NCI-H1417 (cell line): ENCODE measurements at places on chromosomes 7 and 10.

GRCh38 chr10:85047170-85047834 lies 718.9 kb downstream of the CCSER2 start:
- DNase-seq: no peak

DNA sequence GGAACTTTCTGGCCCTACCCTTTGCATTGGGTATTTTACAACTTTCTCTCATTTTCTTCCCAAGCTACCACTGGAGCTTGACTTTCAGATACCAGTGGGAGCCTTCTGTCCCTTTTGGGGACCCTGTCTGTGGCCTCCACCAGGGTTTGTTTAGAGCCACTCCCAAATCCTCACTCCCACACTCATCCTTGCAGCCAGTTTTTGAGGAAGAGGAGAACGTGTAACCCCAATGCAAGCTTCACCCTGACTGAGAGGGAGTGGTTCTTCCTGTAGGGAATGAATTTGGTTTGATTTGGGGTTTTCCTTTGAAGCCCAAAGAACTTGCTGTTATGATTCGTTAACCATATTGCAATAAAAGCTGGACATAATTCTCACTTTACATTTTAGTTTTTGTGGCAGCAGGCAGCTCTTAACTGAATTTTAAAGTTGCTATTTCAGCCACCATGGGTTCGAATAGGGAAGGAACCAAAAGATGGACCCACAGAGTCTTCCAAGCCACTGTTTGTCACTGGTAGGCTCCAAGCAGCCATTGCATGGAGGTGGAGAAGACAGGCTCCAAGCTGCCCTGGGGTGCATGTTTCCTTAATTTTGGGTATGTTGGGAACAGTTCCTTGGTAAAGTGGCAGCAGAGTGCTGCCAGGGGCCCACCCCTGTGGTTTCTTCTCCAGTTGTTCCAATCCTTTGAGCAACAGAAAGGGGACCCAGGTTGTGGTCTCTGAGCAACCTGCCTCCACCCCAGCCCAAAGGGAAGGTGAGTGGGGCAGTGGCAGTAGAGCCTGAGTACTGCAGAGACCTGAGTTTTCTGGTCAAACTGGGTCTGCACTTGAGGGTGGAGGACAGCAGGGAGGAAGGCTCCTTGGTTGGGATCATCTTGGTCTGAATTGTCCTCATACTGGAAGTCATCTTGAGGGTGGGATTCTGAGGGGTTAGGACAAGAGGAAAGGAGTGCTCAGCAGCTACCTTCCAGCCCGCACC lies 5.1 kb downstream of the EVX1 start:
- DNase-seq: no peak

GRCh38 chr10:101305320-101306241 lies 48.4 kb upstream of the BTRC start:
- DNase-seq: no peak

DNA sequence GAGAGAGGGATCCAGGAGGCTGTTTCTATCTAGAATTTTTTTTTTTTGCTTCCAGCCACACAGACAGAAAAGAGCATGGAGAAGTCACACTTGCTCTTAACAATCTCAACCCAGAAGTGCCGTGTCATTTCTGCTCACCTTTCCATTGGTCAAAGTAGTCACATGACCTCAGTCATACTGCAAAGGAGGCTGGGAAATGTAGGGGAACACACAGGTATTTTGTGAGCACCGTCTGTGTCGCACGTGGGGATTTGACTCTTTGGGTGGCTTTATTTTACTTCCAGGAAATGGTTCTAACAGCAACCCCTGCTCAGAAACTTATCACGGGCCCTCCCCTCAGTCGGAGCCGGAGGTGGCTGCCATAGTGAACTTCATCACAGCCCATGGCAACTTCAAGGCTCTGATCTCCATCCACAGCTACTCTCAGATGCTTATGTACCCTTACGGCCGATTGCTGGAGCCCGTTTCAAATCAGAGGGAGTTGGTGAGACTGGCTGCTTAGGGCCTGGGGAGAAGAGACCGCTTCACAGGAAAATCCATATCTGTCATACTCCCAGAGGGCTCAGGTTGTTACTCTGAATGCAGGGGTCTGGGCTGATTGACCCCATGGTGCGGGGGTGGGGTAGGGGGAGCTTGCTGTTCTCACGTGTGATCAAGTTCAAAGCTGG lies 13.1 kb upstream of the CPA1 start:
- no peak for DNase-seq

GRCh38 chr7:19814776-19815175 lies 41.4 kb upstream of the TMEM196 start:
- DNase-seq: no peak

DNA sequence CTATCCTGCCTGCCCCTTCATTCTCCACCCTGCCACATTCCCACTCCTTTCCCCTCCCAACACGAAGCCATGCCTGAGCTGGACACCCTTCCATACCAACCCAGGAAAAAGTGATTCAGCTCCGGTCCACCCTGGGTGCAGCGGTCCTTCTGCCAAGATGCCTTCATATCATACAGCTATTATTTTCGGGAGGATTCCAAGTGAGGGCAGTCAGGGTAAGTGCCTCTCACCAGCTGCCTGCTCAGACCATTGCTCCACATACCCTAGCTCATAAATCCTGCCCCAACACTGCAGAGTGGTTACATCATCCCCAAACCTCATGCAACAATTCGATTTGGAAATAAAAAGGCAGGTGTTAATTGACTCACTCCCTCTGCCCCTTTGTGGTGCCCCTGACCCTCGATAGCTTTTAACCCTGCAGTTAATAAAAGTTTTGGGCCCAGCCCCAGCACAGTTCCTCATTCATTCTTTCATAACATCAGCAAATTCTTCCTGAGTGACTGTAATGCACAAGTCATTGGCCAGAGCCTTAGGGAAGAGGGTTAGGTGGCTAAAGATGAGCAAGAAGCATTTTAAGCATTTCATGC lies 42.6 kb downstream of the ZNF503 start:
- no peak for DNase-seq

- no peak for DNase-seq
Observed at GRCh38 chr10:12531305-12532220, 182.2 kb downstream of the CAMK1D start.

DNA sequence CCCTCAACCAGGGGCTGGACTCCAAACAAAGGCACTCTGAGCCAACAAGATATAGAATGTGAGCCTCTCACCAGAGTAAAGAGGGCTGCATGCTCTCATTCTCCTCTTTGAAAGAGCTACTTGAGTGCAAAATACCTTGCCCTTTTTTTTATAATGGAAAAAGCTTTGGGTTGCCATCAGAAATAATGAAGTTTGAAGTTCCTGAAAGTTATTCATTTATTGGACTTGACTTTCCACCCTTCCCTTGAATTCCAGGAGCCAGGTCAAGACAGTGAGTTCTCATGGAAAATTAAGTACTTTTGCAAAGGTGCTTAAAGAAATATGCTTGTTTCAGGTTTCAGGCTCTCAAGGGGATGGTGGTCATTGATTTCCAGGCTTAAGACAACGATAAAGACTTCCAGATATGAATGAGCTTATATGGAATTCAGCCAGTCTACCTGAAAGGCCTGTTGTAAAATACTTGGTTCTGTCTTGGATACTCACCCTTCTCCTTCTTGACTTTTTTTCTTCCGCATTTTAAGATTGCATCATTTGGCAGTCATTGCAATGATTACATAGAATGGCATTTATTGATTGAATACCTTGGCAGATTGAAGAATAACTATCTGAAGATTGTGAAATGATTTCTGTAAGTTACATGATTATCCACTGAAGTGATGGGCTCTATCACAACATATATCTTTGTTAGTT lies 696.4 kb downstream of the INHBA start:
- DNase-seq: no peak

GRCh38 chr10:48836605-48837004 lies 103.0 kb downstream of the LRRC18 start:
- DNase-seq: no peak

DNA sequence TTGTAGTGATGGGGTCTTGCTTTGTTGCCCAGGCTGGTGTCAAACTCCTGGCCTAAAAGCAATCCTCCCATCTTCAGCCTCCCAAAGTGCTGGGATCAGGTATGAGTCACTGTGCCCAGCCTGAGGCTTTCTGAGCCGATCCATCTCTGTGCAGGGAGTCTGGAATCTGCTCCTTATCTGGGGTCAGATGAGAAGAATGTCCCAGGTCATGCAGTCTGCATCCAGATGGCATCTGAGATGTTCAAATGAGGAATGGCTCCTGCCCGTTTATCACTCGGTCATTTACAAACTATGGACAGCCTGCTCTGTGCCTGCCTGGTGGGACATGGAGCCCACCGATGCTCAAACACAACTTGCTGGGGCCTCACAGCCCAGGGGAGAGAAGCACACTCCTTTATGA lies 11.1 kb upstream of the SLC18A3 start:
- no peak for DNase-seq
